ENCODE measurements at places on chromosomes 11 and 22.

DNA sequence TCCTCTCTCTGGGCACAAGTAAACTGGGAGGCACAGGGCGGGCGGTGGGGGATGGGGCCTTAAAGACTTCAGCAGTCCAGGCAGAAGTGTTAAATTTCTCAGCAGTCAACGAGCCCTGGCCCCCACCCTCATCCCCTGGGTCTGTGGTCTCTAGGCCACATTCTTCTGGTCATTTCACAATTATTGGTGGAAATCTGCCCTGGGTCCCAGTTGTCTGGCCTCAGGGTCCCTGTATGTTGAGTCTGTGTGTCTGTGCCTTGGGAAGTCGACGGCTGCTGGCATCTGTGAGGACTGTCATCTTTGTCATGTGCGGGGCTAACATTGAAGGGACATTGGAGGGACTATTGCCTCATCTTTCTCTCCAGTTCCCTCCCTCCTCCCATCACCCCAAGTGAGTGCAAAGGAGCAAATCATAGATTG lies 1.7 kb downstream of the TSPAN18 start:
- DNase-seq, result no peak

DNA sequence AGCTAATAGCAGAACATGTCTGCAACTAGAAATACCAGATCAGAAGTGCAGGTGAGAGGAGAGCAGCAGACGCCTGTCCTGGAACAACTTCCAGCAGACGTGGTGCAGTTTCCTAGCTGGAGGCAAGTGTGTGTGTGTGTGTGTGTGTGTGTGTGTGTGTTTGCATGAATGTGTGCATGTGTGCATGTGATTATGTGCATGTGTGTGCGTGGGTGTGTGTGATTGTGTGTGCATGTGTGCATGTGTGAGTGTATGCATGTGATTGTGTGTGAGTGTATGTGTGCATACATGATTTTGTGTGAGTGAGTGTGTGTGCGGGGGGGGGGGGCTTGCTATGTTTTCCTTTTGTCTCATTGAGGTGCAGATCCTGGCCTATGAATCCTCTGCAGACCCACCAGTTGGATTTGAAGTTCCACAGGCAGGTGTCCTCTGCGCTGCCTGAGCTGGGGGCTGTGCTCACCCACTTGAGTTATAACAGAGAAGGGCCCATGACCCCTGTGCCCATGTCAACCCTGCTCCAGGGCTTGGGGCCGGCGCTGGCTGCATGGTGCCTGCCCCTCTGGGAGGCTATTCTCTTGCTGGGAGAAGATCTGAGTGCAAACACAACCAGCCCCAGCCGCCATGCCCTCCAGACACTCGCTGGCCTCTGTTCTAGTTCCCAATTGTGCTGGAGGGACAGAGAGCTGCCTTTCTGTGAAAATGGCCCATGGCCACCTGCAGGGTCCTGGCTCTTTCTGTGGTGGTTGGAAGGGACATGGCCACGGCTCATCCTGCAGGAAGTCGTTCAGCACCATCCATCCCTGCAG lies 821.3 kb downstream of the BRD1 start:
- DNase-seq, result no peak

DNA sequence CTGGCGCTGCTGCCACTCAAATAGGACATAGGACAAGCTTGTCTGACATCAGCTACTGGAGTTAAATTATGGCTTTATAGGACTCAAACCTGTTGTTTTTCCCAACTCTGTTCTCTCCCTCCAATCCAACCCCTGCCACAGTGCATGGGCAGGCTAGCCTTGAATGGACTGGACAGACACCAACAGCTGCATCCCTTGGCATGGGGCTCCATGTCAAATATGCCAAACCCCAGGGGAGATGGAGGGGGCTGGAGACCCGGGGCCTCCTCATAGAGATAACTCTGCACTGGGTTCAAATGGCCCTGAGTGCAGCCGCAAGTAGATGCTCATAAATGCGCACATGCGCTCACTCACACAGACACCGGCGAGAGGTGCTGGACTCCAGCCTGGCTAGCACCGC lies 28.9 kb downstream of the CD5 start:
- no peak for DNase-seq

- no peak for DNase-seq
Measured at GRCh38 chr11:17861036-17861755, 126.6 kb downstream of the KCNC1 start.

- DNase-seq, result no peak
Measured at GRCh38 chr22:43881091-43882061, 10.4 kb downstream of the PNPLA5 start.

GRCh38 chr11:45748801-45749200 lies 56.1 kb upstream of the SLC35C1 start:
- DNase-seq, result no peak

DNA sequence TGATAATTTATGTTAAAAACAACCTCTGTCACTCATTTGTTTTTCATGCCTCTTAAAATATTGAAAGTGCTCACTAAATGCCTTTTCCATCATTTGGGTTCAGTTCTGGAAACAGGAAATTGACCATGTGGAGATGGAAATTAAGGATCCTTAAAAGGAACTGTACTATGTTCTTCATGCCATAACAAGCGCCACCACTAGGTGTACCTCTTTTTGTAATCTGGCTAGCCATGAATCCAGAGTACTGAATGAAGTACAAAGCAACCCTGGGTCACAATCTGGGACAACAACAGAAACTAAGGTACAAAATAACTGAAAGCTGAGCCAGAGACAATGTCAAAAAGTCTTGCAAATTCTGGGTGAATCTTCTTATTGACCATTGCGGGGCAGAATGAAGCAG lies 559.1 kb downstream of the FAM181B start:
- no peak for DNase-seq
